ENCODE measurements at places on chromosomes 7 and 10.

GRCh38 chr7:94223375-94224084, 171.2 kb upstream of the COL1A2 start:
- DNase-seq: peak; percentile 72

DNA sequence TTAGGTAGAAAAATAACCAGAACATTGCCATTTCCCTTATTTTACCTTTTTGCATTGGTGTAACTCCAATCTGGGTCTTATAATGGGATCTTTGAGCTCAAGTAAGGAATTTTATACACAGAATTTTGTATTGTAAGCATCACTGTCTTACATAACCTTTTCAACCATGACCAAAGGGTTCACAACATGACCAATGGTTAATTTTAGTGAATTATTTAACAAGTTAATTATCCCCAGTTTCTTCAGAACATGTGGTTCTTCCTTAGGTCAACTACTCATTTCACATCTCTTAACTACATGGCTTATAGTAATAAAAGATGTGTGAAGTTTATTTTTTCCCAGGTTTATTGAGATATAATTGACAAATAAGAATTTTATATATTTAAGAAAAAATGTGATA, 74.2 kb upstream of the RHOBTB1 start:
- no peak for DNase-seq

- DNase-seq: no peak
Measured at GRCh38 chr10:97827702-97828291, 21.8 kb upstream of the GOLGA7B start.

DNA sequence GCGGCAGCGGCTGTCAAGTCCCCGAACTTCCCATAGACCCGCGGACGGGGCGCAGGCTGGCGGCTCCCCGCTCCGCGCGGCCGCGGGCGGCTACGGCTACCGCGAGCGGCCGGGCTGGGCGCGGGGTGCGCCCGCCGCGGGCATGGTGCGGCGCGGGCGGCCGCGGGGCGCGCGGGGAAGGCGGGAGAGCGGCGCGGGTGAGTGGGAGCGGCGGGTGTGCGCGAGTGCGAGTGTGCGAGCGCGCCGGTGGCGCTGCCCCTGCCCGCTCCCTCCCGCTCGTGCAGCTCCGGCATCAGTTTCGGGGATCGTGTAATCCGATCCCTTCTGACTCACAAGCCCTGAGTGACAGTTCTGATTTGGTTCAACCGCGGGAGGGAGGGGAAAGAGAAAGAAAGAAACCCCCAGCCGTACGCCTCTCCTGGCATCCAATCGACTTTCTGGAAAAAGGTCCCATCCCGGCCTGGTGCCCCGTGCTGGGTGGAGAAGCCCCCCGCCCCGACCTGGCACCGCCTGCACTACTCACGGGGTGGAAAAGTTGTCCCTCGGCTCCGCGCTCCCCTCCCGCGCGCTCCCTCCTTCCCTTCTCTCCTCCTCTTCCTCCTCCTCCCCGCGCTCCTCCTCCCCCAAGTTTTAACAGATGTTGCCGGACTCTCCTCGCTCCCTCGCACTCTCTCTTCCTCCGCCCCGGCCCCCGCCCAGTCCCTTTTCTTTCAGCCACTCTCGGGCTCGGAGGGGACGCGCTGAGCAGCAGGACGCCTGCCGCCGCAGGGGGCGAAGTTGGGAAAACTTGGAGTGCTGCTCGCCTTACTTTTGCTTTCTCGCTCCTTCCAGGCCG, at the start of gene GLI3:
GLI3 (minus strand) TSS at position 234 of the 835 bp plus-strand sequence. CDS start 13,956 bp downstream, outside the sequence.
- peak; percentile 94 for DNase-seq

GRCh38 chr10:73655990-73656298, at the start of gene SYNPO2L:
SYNPO2L (minus strand) TSS chr10:73656029; CDS start chr10:73655922, 107 bp downstream.
- no peak for DNase-seq

GRCh38 chr7:15507171-15507570, 54.6 kb downstream of the AGMO start:
- no peak for DNase-seq

DNA sequence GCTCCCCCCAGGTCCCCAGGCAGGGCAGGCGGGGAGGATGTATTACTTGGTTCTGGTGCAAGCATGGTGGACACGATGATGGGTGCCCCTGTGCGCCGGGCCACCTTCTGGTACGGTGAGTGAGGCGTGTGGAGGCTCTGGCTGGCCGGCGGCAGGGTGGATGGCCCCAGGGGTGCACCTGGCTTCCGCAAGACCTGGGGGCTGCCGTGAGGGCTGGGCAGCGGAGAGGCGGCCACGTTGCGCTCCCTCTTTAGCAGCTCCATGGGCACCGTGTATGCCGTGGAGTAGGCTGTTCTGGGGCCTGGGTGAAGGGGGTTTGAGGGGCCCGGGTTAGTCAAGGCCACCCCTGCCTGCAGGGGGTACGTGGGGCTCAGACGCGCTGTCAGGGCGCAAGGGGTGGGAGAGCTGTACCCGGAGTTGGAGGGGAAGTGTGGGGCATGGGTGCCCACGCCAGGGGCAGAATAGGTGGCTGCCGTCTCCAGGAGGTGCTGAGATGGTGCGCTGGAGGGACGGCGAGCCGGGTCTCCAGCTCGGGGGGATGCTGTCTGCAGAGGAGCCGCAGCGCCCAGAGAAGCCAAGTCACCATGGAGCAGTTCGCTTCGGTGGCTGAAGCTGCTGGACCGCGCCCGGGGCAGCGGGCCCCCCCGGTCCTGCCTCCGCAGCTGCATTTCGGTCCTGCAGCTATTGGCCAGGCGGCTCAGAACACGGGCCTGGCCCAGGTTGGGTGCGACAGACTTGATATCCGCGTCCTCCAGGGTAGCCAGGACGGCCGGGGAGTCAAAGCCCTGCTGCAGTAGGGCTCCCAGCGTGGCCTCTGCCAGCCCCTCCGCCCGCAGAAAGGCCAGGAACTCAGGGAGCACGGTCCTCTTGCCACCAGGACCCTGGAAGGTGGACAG, 84.4 kb downstream of the ZRANB1 start:
- DNase-seq: no peak

DNA sequence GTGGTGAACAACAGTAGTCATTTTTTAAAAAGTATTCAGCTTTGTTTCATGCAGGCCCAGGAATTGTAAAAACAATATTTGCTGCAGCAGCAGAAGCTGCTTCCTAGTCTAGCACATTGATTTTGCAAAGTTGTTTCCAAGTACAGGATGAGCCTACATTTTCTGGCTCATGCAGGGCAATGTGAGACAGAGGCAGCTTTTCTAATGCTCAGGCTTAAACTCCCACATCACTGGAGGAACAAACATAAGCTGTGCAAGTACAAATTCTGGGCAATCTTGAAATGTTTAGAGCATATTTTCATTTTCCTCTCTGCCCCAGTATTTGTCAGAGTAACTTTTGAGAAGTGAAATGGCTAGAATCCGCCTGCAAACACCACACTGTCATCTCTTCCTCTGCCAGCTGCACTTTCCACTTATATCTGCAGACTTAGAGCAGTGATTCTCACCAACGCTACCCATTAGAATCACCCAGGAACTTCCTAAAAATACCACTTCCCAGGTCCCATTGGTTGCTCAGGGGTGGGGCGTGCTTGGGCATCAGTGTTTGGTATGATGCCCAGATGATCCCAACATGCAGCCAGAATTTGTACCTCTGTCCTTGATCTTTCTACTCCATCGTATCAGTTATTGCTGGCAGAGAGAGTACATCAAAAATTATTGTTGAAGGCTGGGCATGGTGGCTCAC, 304.1 kb upstream of the LRGUK start:
- DNase-seq: no peak

- DNase-seq: no peak
Measured at GRCh38 chr7:36961097-36961496, 236.8 kb upstream of the AOAH start.

- DNase-seq: peak; percentile 75
Measured at GRCh38 chr7:40306596-40306995, 171.8 kb downstream of the SUGCT start.

- DNase-seq: peak; percentile 45
Measured at GRCh38 chr7:87797798-87798403, 78.3 kb downstream of the SLC25A40 start.

- DNase-seq: no peak
Measured at GRCh38 chr7:140159497-140159896, 17.3 kb downstream of the KDM7A start.

DNA sequence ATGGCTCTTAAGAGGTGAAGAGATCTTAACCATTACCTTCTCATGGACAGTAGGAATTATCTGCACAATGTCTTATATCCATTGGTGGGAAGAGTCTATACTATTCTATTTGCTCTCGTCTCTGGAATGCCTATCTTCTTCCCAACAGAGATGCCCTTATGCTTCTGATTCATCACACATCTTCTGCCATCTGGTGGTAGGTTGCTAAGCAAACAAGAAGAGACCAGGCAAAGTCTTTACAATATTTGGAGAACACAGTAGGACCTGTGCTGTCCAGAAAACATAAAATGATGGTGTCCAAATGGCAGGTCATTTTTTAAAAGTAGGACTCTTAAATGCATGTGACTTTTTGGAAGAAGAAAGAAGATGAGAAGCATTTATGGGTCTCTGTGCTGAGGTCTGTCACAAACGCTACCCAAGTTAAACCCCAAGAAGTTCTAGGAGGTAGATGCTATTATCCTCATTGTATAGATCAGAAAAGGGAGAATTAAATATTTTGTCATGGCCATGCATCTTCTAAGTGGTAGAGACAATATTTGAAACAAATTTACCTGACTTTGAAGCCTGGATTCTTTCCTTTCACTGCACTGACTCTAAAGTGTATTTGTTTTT, 67.8 kb upstream of the NXPH1 start:
- DNase-seq: no peak

- DNase-seq: no peak
Measured at GRCh38 chr10:133169173-133169947, 9.3 kb downstream of the KNDC1 start.

- DNase-seq: no peak
Measured at GRCh38 chr10:86944031-86944419, 13.4 kb downstream of the MMRN2 start.

DNA sequence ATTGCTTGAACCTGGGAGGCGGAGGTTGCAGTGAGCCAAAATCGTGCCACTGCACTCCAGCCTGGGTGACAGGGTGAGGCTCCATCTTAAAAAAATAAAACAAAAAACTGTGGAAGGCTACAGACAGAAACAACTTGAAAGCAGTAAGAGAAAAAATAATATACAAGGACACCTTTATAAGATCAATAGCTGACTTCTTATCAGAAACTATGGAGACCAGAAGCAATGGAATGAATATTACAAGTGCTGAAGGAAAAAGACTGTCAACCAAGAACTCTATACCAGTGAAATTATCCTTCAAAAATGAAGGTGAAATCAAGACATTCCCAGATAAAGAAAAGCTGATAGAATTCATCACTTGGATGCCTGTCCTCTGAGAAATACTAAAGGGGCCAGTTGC, 49.0 kb downstream of the RBAK start:
- no peak for DNase-seq

- no peak for DNase-seq
Measured at GRCh38 chr7:105655500-105656380, 74.4 kb upstream of the EFCAB10 start.

DNA sequence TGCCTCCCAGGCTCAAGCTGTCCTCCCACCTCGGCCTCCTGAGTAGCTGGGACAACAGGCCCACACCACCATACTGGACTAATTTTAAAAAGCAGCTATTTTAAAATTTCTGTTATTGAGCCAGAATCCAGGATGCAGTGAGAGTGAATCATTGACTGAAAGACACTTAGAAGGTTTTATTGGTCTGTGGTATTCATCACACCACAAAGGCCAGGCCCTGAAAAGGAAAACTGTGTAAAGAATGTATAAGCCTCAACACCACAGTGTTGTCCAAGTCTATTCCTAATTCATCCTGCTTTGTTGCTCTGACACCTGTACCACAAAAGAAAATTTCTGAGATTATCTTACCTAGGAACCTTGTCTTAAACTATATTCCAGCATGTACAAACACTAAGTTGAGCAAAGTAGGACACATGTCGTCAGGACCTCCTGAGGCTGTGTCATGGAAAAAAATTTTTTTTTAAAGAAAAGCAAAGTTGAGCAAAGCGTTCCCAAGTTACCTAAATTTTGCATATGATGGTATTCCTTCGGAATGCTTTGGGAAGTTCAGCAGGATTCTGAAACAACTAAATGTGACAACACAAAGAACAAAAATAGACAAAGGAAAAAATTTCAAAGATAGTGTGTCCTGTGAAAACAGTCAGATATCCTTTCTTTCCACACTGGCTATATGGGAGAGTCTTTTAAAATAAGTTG, 129.6 kb upstream of the MKLN1 start:
- DNase-seq: peak; percentile 82

- DNase-seq: no peak
Measured at GRCh38 chr10:43273543-43273942, 6.7 kb upstream of the RASGEF1A start.

GRCh38 chr7:109967406-109967805, 1123.5 kb upstream of the LRRN3 start:
- DNase-seq: no peak

GRCh38 chr10:27743877-27744801, 1.5 kb downstream of the MKX start:
- DNase-seq: no peak

- no peak for DNase-seq
Measured at GRCh38 chr10:58963101-58963534, 213.3 kb upstream of the PHYHIPL start.

DNA sequence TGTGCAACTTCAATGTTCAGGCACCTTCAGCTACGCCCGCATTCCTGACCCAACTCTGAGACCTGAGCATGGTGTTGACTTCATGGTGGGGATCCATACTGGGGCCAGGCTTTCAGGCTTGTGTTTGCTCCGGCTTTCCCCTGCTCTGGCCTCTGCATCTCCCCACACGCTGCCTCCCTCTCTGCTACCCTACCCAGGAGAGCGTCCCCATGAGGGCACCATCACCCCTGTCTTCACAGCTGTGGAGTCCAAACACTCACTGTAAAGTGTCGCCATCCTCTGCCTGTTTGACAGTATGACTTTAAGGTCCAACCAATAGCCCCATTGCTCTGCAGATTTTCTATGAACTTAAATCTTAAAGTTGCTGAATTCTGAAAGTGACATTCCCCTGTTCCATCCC, 199.0 kb upstream of the GRB10 start:
- no peak for DNase-seq

DNA sequence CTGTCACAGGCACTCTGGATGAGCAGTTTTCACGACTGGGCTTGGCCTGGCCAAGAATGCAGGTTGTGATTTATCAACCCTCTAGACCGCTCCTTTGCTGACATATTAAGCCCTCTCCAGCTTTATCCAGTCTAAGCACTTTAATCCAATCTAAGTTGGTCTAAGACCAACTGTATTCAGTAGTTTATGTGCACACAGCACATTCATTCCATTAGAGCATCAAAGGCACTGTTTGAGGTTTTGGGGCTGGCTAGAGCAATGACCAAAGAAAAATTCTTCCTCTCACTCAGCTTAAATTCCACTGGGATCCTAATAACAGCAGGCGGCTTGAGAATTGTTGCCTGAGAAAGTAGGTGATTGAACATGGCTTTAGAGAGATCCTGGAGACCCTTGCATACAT, 176.0 kb upstream of the INSYN2A start:
- DNase-seq: no peak

- no peak for DNase-seq
Measured at GRCh38 chr7:156000601-156001396, 188.5 kb upstream of the SHH start.

- peak; percentile 47 for DNase-seq
Measured at GRCh38 chr10:63265222-63265617, 132.1 kb downstream of the NRBF2 start.
